ENCODE measurements at places on chromosomes 5 and 9.
A peak's percentile ranks its signal among the peaks of the same experiment; 100 is the strongest.

DNA sequence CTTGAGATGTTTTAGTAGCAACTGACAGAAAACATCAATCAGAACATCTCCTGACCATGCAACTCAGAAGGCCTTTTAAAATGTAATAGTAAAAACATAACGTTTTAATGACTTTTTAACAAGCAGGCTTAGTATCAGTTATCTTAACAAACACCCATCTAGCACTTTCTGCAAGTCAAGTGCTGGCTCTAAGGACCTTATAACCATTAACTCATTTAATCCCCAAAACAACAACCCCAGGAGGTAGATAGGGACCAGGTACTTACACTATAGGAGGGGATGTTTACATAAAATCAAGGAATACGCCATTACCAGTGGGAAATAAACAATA lies 41.8 kb downstream of the ROR2 start:
- no peak for DNase-seq

DNA sequence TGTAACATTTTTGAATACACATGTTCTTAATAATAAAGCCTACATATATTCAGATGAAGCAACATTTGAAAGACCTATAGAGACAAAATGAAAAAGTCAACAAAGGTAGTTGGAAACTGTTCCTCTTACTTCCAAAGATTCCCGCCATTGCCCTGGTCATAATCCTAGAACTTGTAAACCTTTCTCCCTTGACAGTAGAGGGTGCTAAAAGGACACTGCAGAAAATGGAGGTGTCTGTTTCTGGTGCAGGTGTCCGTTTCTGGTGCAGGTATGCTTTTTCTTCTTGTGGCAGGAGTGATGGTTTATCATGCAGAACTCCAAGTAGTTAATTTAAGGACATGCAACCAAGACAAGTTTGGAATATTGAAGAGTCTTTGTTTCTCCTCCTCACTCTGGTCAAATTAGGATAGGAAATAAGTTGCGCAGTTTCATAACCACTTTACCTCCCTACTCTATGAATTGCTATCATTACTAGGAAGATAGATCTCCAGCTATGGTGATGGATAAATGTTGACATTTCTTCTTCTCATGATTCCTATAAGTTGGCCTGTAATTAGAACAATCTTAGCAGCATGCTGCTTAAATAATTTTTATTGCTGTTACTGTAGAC lies 56.0 kb upstream of the FAM174A start:
- peak; percentile 8 for DNase-seq

GRCh38 chr5:90171466-90171865 lies 238.1 kb downstream of the CETN3 start:
- DNase-seq, result peak; percentile 30

DNA sequence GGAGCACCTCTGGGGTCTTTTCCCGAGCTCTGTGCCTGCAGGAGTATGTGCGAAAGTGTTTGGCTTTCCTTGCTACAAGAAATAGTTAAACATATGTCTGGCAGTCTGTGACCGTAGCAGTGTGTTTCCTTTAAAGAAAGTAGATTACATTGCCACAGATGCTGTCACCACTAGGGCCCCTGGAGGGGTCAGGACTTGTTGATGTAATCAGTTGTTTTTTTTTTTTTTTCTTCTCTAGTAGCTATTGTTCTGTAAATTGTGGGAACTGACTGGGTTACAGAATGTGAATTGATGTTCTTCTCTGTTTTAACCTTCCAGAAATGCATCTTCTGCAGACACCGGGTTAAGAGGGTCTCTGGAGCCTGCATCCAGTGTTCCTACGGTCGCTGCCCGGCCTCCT lies 345.6 kb downstream of the KDM4C start:
- DNase-seq, result peak; percentile 9

DNA sequence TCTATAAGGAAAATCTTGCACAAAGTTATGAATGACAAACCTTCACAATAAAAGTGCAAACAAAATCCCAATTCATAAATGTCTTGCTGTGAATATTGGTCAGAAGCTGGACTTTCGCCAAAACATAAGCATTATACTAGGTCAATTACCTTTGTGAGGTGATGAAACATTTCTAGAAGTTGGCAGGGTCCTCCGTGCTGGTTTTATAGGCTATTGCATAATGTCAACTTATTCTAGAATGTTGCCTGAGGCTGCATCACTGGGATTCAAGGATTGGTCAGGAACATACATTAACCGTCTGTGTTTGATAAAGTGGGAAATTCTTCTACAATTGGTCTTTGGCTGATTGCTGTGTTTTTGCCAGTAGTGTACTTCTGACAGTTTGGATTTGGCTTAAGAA lies 49.8 kb upstream of the PALM2AKAP2 start:
- DNase-seq, result no peak
